Head of caudate nucleus (tissue), 42 donors: ENCODE measurements at places on chromosomes 2 and 18.
A peak's percentile ranks its signal among the peaks of the same experiment; 100 is the strongest.

DNA sequence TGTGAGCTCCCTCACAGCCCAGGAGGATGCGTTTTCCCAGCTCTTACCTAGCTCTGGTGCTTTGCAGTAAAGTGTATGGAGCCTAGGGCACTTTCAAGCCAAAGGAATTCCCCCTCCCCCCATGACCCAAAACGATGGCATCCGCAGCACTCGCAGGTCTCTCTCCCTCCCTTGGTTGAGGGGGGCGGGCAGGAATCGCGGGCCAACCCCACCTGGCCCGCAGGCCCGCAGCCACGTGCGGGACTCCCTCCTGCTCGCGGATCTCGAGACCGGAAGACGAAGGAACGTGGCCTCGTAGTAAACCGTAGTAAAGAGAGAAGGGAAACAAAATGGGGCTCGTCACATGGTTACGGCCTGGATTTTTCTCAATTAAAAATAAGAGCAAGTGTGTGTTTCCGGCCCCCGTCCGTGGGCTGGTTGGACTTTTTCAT, 8.5 kb downstream of the IRS1 start:
- DNase-seq: no peak

DNA sequence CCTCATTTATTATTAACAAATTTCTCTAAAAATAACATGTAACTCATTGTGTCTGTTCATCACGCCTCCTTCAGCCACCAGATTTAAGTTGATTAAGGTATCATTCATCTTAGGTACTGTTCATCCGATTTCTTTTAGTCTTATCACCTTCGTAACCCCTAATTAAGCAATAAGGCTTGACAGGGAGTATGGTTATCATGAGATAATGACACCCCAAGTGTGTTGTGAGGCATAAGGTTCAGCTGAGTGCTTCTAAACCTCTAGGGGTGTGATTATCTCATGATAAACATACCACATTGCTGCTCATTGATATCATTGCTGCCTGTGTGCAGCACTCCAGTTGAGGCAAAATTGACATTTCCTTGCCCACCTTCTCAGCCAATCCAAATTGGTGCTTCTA, 158.9 kb upstream of the BOD1L2 start:
- DNase-seq: no peak

DNA sequence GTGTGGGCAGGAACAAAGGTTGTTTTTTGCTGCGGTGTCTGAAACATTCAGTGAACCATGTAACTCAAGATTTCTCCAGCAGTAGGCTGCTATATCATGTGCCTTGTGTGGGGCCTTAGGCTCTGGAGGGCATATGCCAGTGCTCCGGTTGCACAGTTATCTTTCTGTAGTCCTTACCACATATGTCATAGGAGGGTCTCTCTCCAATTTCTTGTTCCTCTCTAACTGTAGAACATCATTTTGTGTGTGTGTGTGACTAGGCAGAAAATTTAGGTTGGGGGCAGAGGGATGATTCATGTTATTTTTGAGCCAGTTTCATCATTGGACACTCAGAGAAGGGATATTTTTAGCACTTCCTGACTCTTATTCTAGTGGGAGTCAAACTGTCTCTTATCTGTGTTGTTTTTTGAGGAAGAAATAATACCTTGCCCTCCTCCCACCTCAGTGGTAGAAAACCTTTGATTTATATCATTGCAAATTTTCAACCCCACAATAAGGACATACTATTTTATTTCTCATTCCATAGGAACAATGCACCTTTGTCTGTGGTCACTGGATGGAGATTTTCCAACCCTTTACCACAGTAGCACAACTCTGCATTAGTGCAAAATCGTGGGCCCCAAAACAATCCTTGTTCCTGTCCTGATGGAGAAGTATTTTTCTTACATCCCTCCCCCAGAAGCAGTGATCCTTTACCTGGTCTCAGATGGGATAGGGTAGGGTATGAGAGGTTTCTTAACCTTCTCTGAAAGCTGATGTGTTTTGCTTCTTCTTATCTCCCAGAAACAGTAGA, 113.9 kb downstream of the CCDC74A start:
- no peak for DNase-seq

GRCh38 chr2:219497495-219498279, 1.0 kb upstream of the GMPPA start:
- DNase-seq: peak; percentile 55

DNA sequence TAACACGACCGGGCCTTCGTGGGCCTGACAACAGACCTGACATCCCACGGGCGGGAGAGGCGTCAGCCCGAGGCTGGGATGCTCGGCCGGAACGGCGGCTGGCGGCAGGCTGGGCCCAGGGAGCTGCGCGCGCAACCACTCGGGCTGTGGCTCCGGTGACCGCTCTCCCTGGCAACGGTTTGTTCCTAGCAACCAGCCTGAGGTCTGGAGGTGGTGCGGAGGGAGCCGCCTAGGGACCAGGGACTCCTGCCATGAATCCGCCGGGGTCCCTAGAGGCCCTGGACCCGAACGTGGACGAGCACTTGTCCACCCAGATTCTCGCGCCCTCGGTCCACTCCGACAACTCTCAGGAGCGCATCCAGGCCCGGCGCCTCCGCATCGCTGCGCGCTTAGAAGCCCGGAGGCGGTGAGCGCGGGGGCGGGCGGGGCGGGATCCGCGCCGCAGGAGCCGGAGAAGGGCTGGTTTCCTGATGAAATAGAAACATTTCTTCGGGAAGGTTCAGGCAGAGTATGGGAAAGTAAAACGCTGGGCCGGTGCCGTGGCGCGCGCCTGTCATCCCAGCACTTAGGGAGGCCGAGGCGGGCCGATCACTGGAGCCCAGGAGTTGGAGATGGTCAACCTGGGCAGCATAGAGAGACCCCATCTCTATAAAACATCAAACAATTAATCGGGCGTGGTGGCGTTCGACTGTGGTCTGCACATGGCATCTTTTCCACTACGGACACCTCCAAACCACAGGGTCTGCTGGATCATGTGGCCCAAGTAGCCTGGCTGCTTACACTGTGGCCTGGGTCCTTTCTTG, at the start of gene DRC1:
Gene DRC1, plus strand, starts transcription at position 182 of the 803 bp plus-strand sequence. Its CDS starts 70 bp downstream, at position 252.
- peak; percentile 62 for DNase-seq

DNA sequence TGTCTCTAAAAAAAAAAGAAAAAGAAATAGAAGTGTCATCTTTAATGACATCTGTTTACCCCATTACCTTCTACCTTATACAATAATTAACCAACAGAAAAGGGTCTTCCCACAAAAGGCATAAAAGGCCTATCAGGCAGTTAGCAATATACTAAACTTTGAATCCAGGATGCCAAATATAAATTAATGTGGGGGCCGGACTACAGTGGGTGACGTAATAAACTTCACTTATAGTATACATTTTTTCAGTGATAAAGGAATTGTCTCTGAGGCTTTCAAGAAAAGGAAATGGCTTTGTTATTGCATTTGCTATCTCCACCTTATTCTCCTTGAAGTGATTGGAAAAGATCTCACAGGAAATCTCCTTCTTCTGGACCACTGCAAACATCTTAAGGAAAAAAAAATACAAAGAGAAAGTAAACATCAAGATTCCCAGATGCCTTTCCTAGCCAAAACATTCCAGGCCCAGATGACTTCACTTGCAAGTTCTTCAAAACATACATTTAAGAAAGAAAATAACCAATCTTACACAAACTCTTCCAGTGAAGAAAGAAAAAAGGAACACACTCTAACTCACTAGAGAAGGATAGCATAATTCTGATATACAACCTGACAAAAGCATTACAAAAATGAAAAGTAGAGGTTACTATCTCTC, 126.2 kb upstream of the CAB39 start:
- DNase-seq: no peak

GRCh38 chr18:40367576-40367975, 1587.5 kb upstream of the PIK3C3 start:
- no peak for DNase-seq

GRCh38 chr2:68521037-68521436, 53.7 kb downstream of the APLF start:
- DNase-seq: no peak

GRCh38 chr2:128734521-128735295, 416.0 kb upstream of the HS6ST1 start:
- no peak for DNase-seq

- DNase-seq: peak; percentile 40
These were observed 1.4 kb downstream of the DOCK10 start for GRCh38 chr2:225040856-225041206.

DNA sequence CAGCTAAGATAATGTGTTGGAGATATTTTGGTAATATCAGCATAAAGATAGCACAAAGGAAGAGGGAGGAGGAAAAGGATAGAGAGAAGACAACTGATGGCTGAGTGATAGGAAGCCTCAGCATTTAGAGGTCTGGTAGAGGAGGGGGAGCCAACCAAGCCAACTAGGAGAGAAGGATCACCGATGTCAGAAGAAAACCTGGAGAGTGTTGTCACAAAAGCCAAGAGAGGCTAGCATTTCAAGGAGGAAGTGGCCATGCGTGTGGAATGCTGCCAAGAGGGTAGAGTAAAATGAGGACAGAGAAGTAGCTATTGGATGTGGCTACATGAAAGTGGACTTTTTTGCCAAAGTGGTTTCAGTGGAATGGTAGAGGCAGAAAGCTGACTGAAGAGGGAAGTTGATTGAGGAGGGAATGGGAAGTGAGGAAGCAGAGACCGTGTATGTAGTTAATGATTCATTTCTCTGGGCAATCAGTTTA, 34.3 kb downstream of the LCLAT1 start:
- DNase-seq: peak; percentile 11

DNA sequence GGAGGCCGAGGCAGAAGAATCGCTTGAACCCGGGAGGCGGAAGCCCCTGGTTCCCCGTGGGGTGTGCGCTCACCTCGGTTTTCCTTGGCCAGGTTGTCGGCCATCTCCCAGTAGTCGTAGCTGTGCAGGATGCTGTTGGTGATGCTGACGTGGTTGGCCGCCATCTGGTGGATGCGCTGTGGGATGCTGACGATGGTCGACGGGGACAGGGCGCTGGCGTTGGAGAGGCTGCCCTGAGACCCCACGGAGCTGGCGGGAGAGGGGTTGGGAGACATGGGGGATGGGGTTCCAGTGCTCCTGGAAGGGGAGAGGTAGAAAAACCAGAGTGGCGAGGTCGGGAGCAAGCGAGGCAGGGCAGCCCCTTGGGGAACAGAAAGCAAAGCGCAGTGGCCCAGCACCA, 64.4 kb upstream of the REV1 start:
- DNase-seq: no peak

GRCh38 chr18:26565514-26565913, 17.2 kb upstream of the KCTD1 start:
- no peak for DNase-seq

- no peak for DNase-seq
These were observed 42.4 kb downstream of the BMPR2 start for GRCh38 chr2:202418511-202418910.

- DNase-seq: no peak
These were observed 7.0 kb downstream of the ASTL start for GRCh38 chr2:96131152-96131812.

- DNase-seq: no peak
These were observed 95.0 kb downstream of the RNF144A start for GRCh38 chr2:7012141-7012764.

GRCh38 chr2:16392647-16393499, 272.8 kb downstream of the CYRIA start:
- peak; percentile 21 for DNase-seq

DNA sequence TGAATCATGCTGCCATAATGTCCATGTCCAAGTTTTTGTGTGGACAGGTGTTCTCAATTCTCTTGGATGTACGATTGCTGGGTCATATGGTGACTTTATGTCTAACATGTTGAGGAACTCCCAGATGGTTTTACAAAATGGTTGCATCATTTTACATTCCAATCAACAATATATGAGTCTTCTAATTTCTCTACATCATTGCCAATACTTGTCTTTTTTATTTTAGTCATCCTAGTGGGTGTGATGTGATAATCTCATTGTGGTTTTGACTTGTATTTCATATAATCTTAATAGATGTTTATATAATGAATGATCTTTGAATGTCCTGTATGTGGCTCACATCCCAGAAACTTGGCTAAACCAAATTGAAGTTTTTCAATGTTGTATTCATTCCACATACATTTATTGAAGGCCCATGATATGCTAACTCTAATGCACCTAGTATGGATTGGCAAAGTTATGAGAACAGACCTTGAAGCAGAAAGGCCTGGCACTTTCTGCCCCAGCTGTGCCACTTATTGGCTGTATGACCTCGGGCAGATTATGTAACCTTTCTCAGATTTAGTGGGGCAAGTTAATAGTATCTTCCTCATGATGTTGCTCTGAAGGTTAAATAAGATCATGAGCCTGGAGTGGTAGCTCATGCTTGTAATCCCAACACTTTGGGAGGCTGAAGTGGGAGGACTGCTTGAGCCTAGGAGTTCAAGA, 205.4 kb downstream of the RAB3GAP1 start:
- no peak for DNase-seq
